ENCODE measurements at places on chromosomes 3 and 15.

DNA sequence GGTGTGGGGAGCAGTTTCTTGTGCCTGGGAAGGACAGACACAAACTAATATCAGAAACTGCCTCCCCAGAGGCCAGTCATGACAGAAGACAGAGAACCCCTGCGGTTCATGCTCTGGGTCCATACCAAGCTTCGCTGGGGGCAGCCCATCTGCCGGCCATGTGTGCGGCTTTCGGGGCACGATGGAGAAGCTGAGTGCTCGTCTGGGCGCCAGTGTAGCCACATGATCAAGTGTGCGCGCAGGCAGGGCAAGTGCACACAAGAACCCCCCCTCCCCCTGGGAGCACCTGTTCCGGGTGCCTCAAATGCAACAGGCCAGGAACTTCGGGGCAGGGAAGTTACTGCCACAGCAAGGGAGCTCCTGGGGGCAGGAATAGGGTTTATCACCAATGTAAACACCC, 1.8 kb downstream of the ADAMTS17 start:
- DNase-seq: no peak

DNA sequence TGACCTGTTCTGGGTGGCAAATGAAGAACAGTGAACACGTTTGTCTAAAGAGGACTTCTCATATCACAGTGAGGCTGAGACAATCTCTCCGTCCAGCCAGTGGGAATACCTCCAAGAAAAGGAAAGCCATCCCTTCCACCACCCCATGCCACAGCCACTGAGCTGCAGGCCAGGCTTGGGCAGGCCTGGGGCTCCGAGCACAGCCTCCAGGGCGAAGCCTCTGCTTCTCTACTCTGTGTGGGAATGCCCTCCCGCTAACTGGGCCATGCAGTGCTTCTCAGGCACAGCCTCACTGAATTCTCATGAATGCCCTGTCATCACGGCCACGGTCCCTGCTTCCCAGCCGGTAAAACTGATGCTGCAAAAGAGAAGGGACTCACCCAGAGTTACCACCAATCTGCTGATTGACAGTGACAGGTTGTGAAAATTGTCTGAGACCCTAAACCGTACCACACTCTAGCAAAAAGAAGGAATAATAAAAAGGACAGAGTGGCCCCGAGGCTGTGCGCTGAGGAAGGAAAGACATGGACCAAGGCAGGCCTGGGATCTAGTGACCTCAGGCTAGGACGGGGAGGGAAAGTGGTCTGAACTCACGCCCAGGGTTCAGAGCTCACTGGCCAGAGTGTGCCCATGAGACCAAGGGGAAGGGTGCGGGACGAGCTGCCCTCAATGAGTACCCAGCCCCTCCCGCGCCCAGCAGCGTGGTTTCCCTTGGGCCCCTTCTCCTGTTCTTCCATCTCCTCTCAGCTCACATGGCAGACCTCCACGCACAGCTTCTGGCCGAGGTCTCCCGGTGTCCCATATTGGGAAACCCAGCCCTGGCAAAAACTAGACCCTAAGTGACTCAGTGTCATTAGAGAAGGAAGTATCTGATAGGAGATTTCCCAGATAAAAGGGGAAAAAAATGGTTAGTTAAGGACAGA, 52.8 kb downstream of the DHX30 start:
- DNase-seq: no peak

GRCh38 chr15:43880406-43881194, 53.8 kb downstream of the WDR76 start:
- DNase-seq: no peak

DNA sequence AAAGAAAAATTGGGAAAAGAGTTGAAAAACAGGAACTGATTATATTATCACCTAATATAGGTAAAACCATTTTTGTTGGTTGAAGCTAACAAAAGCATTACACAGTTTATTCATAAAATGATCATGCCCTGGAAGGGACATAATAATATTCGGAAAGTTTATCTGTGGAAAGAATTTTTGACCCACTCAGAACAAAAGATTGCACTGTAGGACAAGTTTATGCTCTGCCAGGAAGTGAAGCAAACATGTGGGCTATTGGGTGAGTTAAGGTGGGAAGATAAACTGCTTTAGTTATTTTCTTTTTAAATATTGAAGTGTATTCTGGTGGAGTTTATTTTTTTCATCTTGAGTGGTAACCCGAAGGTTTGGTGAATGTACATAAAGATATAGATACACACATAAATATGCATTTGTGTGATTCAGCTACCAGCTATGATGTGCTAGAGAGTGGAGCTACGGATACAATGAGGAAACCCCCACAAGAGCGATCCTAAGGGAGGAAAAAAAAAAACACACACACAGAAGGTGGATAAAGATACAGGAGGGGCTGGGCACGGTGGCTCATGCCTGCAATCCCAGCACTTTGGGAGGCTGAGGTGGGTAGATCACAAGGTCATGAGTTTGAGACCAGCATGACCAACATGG, 506.4 kb upstream of the THBS1 start:
- no peak for DNase-seq

GRCh38 chr3:183275418-183275817, 22.4 kb downstream of the B3GNT5 start:
- DNase-seq: peak; percentile 60

- no peak for DNase-seq
Observed at GRCh38 chr3:112958811-112959560, 15.9 kb downstream of the CD200R1 start.

DNA sequence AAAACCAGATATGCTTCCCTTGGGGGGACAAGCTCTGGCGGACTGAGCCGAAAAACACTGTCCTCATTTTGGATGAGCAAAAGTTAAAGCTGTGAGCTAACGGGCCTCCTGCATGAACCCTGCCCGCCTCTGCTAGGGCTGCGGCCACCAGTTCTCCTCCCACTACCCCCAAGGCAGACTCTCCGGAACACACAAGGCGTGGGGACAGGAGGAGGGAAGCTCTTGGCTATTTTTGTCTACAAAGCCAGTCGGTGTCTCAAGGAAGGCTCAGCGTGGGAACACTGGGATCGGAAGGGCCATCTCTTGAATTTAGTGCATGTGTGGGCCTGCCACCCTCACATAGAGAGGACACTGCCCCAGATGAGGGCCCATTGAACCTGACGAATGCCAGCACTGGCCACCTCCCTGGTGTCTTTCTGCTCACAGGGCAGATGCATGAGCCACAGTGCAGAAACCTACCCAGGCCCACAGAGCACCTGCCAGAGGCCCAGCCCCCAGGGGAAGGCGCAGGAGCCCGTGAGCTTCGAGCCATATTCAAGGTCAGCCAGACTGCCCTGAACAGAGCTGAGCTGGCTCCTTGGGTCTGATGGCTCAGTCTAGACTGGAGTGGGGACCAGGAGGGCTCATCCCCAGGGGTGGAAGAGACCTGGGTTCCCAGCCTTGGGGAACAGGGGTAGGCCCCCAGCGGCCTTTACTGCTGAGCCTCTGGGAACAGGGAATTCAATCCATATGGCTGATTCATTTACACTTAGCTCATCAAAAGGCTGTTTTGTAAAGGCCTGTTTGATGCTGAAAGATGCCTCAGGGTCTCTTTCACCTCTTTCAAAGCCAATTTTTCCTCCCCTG, 38.3 kb downstream of the HCN4 start:
- DNase-seq: no peak

DNA sequence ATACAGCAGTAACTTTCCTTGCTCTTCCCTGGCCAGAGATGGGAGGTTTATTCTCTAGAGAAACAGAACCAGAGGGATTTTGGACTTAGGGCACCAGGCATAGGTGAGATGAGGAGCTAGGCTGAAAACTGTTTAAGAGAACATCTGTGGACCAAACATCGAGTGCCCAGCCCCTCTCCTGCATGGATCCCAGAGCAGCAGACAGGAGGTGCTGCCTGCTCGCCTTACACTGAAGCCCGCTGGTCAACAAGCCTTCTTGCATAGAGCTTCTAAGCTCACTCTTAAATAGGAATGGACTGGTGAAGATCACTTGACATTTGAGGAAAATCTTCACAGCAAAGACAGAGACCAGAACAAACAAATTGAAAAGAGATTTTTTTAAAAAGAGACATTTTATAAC, 41.2 kb downstream of the PARP15 start:
- DNase-seq: no peak

- DNase-seq: no peak
Observed at GRCh38 chr3:115099134-115099985, 47.7 kb downstream of the ZBTB20 start.

DNA sequence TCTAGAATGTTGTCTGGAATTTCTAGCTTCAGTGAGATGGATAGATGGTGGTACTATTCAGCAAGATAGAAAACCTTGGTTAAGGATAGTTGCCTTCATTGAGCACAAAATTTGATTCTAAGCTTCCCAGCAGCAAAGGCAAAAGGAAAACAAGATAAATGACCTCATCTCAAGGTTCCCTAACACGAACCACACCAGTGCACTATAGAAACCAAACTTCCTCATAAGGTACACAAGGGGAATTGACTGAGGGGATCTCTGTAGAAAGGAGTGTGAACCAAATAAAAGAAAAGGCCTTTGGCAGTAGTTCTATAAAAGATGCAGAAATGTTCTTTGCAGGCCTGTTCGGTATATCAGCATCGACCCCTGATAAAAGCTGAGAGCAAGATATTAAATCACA, 288.9 kb downstream of the SHQ1 start:
- no peak for DNase-seq

DNA sequence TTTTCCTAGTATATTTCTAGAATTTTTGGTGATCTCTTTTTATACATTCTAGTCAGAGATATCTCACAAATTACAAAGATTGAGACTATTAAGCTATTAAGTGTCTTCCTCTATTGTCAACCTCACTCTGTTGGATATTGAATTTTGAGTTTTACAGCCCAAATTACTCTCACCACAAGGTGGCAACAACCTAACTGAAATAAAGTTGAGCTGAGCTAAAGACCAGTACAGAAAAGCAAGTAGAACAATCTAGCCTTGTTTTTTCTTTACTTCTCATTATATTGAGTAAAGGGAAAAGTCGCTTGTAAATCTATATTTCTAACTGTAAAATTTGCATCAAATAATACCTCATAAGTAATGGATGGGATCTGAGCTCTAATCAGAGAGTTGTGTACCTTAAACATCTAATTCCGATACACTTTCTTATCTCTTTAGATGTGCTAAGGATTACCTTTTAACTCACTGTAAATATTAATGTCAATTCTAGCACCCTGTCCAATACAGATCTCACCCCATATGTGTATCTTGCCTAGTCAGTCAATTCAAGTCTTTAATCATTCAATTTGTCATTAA, 13.6 kb upstream of the COMMD2 start:
- DNase-seq: no peak

DNA sequence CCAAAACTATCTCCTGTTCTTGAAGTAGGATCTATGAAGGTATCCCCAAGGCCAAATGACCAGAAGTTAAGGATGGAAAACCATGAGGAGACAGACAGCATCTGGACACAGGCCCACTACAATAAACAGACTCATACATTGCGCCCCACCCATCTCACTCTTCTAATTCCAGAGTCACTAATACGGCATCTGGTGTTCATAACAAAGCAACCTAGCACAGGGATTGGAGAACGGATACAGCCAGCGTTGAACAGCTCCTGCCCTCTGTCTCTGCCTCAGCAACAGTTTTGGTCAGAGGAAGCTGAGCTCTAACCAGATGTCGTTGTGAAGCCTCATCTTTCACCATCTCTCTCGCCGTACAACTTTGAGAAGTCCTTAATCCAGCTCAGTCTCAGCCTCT, 44.5 kb upstream of the CCDC80 start:
- no peak for DNase-seq

DNA sequence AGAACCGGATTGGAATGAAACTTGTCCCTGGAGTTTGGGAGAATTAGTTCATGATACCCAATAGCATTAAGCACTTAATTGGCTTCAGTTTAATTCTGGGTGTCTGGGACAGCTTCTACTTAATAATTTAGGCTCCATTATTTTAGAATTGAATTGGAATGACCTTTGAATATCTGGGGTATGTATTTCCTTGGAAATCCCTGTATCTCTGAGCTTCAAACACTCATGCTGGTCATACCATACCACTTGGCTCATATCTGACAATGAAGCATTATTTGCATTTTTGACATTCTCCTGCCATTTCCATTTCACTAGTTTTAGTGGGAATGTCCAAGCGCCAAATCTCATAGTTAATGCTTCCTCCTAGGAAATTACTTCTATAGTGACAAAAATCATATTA, 393.1 kb downstream of the DIPK2A start:
- DNase-seq: no peak

DNA sequence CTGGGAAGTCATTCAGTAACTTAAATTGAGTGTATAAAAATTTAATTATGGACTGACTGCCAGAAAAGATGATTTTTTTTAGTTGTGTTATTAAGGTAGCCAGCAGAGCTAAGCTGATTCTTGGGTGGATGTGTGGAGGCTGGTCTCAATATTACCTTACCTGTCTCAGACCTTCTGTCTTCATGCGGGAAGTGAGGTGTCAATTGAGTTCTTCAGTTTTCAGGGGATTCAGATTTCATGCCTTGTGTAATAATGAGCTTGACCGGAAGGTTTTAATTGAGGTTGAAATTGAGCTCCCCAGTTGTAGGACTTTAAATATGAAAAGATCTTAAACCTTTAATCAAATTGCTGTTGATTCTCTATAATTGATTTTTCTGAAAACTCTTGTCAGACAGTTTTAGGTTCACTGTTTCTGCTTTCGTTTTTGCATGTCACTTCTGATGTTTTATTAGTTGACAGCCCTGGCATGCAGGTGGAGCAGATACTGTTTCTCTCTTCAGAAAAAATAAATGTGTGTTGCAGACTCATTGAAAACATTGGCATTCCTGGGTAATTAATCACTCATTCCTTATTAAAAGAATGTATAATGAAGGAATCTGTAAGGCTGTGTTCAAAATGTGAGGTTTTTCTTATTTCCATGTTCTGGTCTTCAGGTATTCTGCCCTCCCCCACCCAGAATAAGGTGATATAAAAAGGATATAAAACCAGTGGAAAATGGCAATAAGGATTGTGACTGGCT, 54.5 kb downstream of the PSMD6 start:
- DNase-seq: no peak

DNA sequence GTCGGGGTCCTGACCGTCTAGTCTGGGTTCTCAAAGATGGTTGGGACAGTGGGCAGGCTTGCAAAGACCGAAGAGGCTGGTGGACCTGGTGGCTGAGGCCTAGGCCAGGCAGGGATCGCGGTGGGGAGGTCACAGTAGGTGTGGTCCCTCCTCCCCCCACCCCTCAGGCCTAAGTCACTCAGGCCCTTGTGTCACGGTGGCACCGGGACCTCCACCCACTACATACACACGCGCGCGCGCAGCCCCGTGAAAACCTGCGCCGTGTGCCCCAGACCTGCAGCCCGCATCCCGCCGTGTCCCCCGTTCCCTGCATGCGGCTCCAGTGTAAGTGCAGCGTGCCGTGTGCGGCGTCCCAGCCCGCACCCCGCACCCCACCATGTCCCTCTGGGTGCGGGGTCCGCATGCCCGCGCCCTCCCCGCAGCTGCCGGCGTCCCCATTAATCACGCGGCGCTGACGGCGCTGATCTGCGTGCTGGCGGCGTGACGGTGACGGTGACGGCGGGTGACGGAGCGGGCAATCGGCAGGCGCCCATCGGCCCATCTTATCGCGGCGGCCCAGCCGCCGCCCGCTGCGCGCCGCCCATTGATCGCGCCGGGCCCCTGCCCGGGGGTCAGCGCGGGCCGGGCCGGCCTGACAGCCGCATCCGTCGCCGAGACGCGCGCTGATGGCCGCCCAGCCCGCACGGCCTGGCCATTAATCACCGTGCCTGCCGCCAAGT, 24.4 kb downstream of the SEC61A1 start:
- DNase-seq: no peak

GRCh38 chr3:176697284-176697889, 499.9 kb downstream of the TBL1XR1 start:
- DNase-seq: no peak

GRCh38 chr3:179184826-179185225, 36.7 kb downstream of the PIK3CA start:
- no peak for DNase-seq

GRCh38 chr3:97970956-97971620, 1.1 kb downstream of the RIOX2 start:
- DNase-seq: no peak

GRCh38 chr3:4053975-4054374, 249.2 kb upstream of the SETMAR start:
- DNase-seq: no peak

Data from renal pelvis (tissue), 12 donors.